WTC11 (cell line): ENCODE measurements at places on chromosomes 1 and 21.

GRCh38 chr21:40923407-40923806, 76.4 kb upstream of the DSCAM start:
- no peak for DNase-seq

DNA sequence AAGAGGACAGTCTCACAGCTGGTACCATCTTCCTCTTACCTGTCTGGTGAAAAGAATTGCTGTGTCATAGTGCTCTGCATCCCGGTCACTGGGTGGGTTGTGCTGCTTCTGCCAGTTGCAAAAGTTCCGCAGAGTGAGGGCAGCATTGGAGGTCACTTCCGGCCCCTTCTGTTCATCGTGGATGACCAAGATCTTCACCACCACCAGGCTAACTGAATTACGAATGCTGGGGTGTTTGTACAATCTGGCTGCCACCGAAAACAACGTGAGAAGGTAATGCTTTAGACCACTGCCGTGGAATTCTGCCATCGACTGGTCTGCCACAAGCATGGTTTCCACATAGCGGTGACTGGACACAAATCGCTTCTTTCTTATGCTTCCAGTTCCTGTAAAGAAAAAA, 2.9 kb downstream of the ADAMTS1 start:
- DNase-seq: no peak

DNA sequence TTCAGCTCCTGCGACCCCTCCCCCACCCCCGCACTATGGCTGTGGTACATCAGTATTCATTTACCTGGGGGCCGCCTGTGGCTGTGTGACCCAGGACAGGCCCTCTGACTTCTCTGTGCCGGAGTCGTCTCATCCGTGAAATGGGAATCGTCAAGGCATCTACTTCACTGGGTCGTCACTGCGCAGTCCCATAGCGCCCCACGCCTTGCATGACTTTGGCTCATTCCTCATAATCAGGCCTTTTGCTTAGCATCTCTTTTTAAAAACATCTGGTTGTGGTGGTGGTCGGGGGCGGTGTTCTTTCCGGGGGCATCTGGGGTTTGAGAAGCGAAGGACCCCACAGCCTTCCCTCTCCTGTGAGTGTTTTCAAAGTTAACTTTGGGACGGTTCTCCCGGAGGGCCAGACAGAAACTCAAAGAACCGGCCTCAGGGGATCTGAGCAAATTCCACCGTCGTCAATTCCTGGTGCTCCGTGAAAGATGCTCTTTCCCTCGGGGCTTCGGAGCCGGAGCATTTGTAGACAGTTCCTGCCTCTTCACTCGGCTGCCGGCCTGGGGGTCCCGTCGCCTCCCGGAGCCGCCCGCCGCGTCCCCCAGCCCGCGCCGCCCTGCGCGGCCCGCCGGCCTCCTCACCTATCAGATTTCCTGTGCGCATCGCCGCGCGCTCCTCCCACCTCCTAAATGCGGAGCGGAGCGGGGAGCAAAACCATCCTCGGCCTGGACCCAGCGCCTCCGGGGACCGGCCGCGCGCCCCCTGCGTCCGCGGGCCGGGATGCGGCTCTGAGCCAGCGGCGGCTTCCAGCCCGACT, at the start of gene B3GALT5:
Gene B3GALT5, plus strand, starts transcription at position 708 of the 808 bp plus-strand sequence. CDS start 47,620 bp downstream, outside the sequence.
- peak; percentile 88 for DNase-seq

- peak; percentile 33 for DNase-seq
Observed at GRCh38 chr1:29415156-29415830, 179.0 kb downstream of the PTPRU start.

DNA sequence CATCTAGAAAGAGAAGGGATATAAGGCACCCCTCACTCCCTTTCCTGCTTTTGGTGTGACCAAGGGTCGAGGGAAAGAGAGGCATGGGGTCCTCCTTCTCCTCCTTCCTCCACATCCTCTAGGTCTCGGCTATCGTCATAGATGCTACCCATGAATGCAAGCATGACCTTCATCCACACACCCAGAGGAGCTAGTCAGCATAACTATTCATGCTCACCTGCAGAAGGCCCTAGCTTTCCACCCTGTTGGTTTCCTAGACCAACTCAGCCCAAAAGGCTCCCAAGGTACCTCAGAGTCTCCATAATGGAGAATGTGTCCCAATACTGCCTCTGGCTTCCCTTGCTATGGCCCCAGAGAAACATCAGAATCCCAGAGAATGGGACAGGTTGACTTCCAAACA, 33.2 kb downstream of the MSTO1 start:
- no peak for DNase-seq

DNA sequence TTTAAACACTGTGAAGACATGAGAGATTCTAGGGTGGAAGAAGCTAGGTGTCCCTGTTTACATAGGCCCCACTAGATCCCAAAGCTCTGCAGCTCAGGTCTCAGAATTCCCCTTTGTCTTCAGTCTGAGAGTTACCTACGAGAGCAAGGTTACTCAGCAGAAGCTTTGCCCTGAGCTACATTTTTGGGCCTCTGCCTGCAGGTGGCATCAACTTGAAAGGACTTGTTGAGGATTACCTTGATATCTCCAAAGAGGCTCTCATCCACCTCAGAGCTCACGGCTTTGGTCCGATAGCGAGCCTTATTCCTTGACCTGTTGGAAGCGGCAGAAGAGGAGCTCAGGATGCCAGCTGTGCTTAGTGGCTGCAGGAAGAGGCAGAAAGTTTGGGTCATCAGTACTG, 7.0 kb downstream of the CFAP45 start:
- DNase-seq: no peak

DNA sequence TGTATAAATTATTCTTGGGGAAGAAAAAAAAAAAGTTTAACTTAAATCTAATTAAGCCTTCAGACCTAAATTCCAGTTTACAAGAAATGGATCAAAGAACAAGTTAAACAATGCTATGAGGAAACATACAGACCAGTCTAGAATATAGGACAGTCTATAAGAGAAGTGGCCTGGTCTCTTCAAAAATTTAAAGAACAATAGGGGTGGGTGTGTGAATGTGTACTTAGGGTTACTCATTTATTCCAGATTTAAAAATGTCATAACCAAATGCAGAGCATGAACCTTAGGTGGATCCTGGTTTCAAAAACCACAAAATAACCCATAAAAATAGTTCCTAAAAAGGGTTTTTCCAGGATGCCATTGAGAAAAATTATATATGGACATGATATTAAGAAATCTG, 21.8 kb upstream of the SYNJ1 start:
- DNase-seq: no peak

GRCh38 chr1:168842916-168843315, 113.9 kb upstream of the DPT start:
- no peak for DNase-seq

GRCh38 chr1:73781251-73781650, 416.7 kb downstream of the LRRIQ3 start:
- DNase-seq: no peak

- DNase-seq: no peak
Observed at GRCh38 chr1:209493559-209493958, 90.0 kb upstream of the CAMK1G start.

GRCh38 chr1:244029124-244029523, 22.0 kb upstream of the ZBTB18 start:
- DNase-seq: no peak
